Stimulated activated CD4-positive, alpha-beta T cell treated with anti-CD3 and anti-CD28 coated beads, Interleukin-12 subunit alpha, Interleukin-12 subunit beta, amount 100 ng/mL, for 4 hours (primary cell): ENCODE measurements at places on chromosomes 7 and 10.

DNA sequence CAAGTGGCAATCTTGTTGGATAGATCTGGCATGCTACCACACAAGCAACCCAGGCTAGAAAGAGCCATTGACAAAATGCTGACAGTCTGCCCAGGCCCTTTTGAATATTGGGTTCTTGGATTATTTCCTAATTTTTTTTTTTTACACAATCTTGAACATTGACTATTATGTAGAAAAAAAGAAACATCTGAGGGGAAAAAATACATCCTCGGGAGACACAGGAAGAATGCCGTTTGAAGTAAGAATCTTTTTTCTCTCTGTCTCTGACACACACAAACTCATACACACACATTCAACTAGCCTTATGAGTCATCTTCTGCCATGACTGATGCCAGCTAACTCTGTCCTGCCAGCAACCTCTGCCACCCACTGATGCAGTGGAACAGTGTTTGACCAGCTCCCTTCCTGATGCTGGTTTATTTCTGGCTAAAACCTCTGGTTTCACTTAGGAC lies 47.2 kb downstream of the SORBS1 start:
- no peak for DNase-seq

DNA sequence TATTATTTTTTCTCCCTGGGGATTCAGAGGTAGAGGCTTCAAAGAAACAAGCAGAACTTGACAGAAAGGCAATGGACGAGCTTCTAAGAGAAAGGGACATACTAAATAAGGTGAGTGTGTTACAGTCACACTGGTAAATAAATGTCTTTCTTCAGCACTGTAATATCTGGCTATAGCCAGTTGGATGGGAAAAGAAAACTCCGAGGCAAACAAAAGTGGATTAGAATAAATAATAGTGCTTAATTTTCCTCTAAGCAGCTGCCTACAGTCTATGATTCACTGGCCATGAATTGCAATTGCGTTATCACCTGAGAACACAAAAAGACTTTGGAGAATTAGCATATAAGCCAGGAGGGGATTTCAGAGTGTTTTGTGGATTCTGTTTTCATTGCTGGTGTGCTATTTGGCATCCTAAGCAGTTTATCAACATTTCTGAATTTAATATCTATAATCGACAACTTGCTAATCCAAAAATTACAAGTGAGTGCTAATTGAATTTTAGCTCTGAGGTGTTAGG lies 23.2 kb downstream of the CFAP58 start:
- DNase-seq, result no peak

- no peak for DNase-seq
These were observed 227.2 kb downstream of the MTERF1 start for GRCh38 chr7:91653286-91653685.

- no peak for DNase-seq
These were observed 40.9 kb upstream of the MET start for GRCh38 chr7:116630932-116631671.

GRCh38 chr7:150356265-150356897 lies 12.2 kb upstream of the REPIN1 start:
- DNase-seq, result no peak

DNA sequence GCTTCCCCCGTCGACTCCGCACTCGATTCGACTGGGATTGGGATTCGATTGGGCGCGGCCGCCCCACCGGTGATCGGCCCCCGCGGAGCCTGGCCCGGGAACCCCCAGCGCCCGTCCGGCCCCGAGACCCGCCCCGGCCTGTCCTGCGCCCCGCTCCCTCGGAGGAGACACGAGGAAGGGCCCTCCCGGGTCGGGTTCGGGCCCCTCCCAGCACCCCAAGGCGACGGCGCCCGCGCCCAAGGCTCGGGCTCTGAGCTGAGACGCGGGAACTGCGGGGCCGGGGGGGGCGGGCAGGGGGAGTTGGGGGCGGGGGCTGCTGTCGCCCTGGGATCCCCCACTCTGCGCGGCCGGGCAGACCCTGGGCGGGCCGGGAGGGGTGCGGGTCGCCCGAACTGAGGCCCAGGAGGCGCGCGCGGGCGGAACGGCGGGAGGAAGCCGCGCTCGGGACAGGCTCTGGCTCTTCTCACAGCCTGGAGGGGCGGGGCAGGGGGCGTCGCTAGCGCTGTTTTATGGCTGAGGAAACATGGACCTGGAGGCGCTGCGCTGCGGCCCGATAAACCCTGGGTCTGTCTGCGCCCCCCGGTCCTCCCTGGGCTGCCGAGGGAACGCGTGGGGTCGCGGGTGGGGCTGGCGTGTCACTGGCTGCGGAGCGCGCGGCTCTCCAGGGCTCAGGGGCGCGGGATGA lies 1.7 kb upstream of the NKX6-2 start:
- no peak for DNase-seq

- no peak for DNase-seq
These were observed 496.7 kb downstream of the TYW1 start for GRCh38 chr7:67493366-67493765.

- no peak for DNase-seq
These were observed 58.0 kb downstream of the LSMEM1 start for GRCh38 chr7:112538726-112539255.

GRCh38 chr10:76735866-76736265 lies 901.7 kb downstream of the KCNMA1 start:
- no peak for DNase-seq

- no peak for DNase-seq
These were observed 101.8 kb upstream of the WAC start for GRCh38 chr10:28431139-28431538.

DNA sequence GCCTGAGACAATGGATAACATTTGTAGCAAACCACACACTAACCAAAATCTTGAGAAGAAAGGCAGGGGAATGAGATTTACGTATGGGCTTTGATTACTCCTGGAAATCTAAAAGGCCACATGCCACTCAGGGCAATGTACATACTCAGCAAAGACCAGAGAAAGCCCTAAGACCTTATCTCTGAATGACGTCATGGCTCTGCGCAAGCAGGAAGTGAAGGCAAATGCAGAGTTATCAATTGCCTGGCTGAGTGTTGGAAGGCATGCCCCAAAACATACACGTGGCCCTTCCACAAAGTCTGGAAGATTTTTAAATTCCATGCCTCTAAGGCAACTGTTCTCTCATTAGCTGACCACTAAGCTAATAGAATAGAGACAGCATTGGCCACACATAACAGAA lies 90.9 kb upstream of the NRBF2 start:
- DNase-seq, result no peak

- no peak for DNase-seq
These were observed 41.9 kb downstream of the MKI67 start for GRCh38 chr10:128084364-128084763.

DNA sequence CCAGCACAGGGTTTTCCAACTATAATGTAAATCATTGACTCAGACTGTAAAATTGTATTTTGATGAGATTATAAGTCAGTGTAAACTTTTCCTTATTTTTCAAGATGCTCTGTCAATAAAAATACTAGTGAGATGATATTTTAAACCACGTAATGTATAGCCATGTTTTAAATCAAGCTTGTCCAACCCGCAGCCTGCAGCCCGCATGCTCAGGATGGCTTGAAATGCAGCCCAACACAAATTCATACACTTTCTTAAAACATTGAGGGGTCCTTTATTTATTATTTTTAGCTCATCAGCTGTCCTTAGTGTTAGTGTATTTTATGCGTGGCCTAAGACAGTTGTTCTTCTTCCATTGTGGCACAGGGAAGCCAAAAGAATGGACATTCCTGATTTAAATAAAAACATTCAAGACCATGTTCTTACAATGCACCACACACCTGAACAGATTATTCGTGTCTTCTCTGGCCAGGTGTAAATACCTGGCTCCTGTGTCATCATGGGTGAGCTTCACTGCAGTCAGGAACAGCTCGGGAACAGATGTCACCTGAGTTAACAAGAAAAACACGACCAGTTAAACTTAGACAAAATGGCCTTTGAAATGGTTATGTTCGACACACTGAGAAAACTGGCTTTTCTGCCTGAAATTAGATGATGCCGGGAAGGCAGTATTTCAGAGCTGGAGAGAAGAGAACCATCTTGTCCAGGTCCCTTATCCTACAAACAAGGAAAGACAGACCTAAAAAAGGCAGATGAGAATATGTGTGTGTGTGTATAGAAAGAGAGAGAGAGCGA lies 5.9 kb downstream of the PITRM1 start:
- no peak for DNase-seq
